ENCODE measurements at places on chromosomes 1 and 21.
A peak's percentile ranks its signal among the peaks of the same experiment; 100 is the strongest.

DNA sequence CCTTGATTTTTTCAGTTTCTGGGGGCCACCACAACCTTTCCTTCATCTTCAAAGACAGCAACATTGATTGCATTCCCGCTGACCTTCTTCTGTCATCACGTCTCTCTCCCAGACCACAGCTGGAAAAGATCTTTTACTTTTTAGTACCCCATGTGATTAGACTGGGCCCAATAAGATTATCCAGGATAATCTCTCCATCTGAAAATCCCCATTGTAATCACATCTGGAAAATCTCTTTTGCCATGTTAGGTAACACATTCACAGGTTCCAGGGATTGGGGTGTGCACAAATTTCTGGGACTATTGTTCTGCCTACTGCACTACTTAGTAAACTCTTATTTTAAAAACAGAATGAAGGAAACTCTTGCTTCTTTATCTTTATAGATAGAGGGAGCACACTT is 47.1 kb upstream of the INSL5 start:
- DNase-seq, result no peak

- DNase-seq, result no peak
Measured at GRCh38 chr21:16312321-16312720, 582.5 kb downstream of the USP25 start.

- no peak for DNase-seq
Measured at GRCh38 chr1:247304031-247304430, 27.6 kb downstream of the ZNF496 start.

- DNase-seq, result peak; percentile 58
Measured at GRCh38 chr1:223143537-223144248, 645 bp upstream of the TLR5 start.

DNA sequence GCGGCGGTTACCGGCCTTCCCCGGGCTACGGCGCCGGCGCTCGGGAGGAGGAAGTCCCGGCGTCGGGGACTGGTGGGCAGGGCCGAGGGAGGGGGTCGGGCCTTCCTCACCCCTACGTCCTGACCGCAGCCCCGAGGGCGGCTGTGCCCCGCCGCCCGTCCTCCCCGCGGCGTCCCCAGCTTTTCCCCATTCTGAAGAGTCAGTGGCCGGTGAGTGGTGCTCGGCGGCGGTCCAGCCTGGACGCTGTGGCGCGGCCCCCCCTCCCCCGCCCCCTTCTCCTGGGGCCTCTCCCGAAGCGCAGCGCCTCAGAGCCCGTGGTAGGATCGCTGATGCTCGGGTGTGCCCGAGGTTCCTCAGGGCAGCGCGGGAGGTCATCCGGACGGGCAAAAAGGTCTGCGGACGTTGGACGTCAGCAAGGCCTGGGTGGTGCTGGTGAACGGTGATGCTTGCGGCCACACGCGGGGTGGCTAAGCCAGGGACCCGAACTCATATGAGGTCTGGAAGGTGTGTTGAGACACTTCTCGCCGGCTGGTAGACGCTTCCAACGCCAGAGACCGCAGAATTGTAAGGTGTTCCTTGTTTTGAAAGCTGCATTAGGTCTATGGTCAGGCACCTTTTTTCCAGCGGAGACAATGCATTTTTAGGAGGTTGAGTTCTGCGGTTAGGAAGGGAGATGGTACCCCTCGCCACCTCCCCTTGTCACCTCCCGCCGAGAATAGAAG is 725 bp downstream of the SLC25A33 start:
- peak; percentile 60 for DNase-seq

GRCh38 chr21:18518054-18518481 is 114.5 kb upstream of the TMPRSS15 start:
- no peak for DNase-seq

DNA sequence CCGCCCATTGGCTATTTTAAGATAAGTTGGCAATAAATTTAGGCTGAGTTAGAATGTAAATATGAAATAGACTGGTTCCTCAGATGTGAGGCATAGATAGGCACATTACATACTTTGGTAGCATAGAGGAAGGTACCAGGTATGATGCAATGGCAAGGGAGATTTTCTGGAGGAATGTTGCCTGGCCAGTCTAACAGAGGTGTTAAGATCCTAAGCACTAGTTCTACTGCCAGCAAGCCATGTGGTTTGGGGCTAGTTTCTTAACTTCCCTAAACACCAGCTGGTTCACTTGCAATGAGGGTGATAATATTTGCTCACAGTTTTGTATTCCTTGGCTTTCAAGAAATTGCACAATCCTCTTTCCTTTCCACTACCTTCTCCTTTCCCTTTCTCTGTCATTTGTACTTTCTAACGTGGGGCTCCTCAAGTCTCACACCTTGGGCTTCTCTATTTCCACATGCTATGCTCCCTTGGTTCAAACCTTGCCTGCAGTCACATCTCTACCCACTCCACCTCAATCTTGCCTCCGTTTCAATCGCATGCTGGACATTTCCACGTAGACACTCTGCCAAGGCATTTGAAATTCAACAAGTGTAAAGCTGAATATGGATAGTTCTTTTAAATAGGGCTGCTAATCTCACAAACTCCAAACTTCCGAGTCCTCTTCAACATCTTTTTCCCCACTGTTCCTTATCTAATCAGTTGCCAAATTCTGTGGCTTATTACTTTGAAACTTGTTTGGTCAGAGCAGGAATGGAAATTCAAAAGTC is 4.7 kb upstream of the CD55 start:
- peak; percentile 62 for DNase-seq

- DNase-seq, result peak; percentile 53
Measured at GRCh38 chr1:200379432-200379757, 30.4 kb downstream of the ZNF281 start.

GRCh38 chr1:89451011-89451410 is 73.6 kb upstream of the LRRC8B start:
- DNase-seq, result no peak

- no peak for DNase-seq
Measured at GRCh38 chr1:6471086-6471969, 5.4 kb upstream of the TNFRSF25 start.

DNA sequence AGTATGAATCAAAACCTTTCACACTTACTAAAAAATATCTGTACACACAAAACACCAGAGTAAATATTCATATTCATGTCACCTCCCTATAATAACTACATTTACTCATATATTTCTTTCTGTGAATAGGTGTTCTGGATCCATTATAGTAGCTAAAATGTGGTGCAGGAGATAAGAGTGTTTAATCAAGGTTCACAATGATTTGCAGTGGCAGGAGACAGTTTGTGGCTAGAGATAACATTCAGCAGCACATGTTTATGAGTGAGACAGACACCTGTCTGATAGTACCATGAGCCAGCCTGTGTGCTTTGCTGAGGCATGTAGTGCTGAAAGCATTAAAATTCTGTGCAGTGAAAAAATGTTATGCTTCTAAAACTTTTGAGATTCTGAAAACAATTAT is 410.3 kb downstream of the SRGAP2C start:
- DNase-seq, result no peak
